Esophagus squamous epithelium (tissue), 5 donors: ENCODE measurements at places on chromosomes 2 and 18.

DNA sequence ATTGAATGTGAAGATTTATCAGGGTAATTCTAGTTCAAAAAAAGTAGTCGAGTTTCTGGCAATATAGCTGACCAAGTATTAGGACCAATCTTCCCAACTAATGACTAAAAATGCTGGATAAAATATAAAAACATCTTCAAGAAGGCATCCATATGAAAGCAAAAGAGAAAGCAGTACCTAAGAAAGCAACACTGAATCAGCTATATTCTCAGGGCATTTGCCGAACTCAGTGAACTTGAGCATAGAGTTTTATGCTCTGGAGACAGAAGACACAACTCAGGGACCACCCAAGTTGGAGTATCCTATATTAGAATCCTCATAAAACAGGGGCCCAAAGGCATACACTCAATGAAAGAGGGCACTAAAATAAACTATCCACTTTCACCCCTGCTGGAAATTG, 103.7 kb upstream of the HNRNPA3 start:
- DNase-seq = no peak

- DNase-seq = no peak
Measured at GRCh38 chr18:59663096-59663495, 34.1 kb downstream of the CCBE1 start.

- no peak for DNase-seq
Measured at GRCh38 chr2:49619804-49620203, 465.5 kb upstream of the FSHR start.

DNA sequence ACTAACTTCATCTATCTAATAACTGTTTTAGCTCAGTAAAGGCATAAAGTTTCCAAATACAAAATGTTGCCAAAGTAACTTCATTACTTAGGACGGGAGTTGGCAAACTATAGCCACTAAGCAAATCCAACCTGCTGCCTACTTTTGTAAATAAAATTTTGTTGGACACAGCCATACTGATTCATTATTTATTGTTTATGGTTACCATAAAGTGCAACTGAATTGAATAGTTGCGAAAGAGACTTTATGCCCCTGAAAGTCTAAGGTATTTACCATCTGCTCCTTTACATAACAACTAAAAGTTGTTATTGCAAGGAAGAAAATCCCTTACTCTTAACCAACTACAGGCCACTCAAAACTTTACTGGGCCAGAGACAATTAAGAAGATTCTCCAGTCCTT, 256.7 kb upstream of the RBBP8 start:
- no peak for DNase-seq

DNA sequence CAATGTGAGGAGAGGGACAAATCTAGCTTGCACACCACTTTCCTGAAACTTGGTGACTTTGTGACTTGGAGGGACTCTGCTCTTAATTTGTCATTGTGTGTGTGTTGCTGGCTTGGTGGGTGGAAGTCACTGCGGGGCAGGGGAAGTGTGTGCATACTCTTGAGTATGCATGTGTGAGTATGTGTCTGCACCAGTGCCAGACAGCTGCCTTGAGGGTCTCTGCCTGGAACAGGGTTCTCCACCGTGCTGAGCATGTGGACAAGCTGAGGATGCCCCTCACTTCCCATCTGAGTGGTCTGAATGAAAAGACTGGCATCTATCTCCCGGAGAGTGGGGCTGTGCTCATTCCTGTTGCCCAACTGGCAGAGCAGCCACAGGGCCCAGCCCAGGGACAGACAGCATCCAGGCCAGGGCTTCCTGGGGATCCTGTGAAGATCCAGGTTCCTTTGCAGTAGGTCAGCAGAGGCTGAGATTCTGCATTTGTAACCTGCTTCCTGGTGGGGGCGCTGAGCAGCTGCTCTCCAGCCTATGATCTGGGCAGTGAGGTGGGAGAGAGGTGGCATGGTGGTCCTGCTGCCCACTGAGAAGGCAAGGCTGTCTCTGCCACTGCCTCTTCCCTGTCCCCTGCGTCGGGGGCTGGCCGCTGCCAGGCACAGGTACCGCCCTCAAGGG, 138.9 kb upstream of the HAAO start:
- no peak for DNase-seq
